ENCODE measurements at places on chromosomes 6 and 20.

DNA sequence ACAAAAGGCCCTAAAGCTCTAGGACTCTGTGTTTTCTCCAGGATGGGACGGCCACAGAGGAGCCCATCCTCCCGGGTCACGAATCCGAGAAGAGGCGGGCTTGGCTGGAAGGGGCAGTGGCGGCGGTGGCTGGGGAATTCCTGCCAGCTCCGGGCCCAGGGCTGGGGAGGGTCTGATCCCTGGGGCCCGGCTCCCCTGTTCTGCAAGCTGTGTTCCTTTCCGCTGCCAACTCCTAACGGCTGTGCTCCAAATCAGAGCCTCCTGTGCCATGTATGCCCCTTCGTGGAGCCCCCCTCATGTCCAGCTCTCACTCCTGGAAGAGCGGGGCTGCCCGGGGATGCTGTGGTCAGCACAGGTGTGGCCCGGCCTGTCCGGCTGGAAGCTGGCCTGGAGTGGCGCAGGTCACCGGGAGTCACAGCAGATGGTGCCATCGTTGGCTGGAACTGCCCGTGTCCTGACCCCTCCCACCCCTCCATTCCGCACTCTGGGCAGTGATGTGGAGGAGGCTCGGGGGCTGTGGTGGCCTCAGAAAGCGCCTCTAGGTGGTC is 88.2 kb upstream of the MPC1 start:
- no peak for DNase-seq

GRCh38 chr6:145798530-145798929 is 16.1 kb downstream of the FBXO30 start:
- no peak for DNase-seq

- DNase-seq: no peak
These were observed 32.5 kb downstream of the AKAP7 start for GRCh38 chr6:131167773-131168172.

- no peak for DNase-seq
These were observed 25.3 kb downstream of the SNX5 start for GRCh38 chr20:17943343-17943742.

Measured in HCT116 (cell line).